ENCODE measurements at places on chromosomes 2 and 18. TPM values are rescaled to one million over a fixed set of nuclear protein-coding genes. Genes with fewer than 3 reads are reported as not detected.

- DNase-seq: no peak
These were observed 173.5 kb upstream of the AGAP1 start for GRCh38 chr2:235320326-235320725.

GRCh38 chr18:66393463-66393862, 210.4 kb downstream of the CDH19 start:
- no peak for DNase-seq

- DNase-seq: no peak
These were observed 284.4 kb upstream of the PARD3B start for GRCh38 chr2:204260901-204261300.

- no peak for DNase-seq
These were observed 205.5 kb upstream of the SESTD1 start for GRCh38 chr2:179470089-179470488.

DNA sequence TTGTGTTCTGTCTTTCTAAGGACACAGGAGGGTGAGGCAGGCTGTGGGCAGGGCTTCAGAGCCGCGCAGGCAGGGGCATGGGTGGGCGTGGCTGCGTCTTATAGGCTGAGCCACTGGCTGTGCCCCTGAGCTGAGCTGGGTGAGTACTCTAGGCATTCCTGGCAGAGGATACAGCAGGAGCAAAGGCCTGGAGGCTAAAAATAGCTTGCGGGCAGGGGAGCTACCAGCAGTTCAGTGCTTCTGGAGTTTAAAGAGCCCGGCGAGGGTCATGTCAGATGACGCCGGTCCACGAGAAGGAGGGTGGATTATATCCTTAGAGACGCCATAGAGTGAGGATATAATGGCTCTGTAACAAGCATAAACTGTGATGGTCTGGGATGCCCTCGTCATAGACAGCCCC, 31.5 kb upstream of the PDIA6 start:
- DNase-seq: peak; percentile 75

DNA sequence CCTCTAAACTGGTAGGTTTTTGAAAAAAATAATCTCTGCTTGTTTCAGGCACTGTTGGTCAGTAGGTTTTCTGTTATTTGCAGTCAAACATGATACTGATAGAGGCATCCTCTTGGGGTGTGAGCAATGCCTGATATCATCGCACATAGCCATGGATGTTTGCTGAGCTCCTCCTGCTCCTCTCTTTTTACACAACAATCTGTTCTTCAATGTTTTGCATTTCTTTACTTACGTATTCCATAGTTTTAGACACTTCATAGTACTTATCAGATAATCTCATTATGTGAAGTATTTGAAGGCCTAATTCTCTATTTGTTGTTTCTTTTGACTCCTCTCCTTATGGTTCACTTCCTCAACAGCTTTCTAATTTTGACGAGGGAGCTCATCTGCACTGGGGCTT, 23.0 kb upstream of the HS6ST1 start:
- no peak for DNase-seq

GRCh38 chr2:834233-834632, 116.4 kb upstream of the SNTG2 start:
- DNase-seq: no peak

- peak; percentile 56 for DNase-seq
These were observed 70.9 kb upstream of the LYPD6B start for GRCh38 chr2:148967578-148967977.

- DNase-seq: peak; percentile 41
These were observed 3.2 kb downstream of the CFLAR start for GRCh38 chr2:201118961-201119854.

GRCh38 chr2:104766683-104767082, 87.2 kb upstream of the POU3F3 start:
- DNase-seq: no peak

GRCh38 chr2:127663566-127664064, 11.7 kb downstream of the LIMS2 start:
- no peak for DNase-seq

DNA sequence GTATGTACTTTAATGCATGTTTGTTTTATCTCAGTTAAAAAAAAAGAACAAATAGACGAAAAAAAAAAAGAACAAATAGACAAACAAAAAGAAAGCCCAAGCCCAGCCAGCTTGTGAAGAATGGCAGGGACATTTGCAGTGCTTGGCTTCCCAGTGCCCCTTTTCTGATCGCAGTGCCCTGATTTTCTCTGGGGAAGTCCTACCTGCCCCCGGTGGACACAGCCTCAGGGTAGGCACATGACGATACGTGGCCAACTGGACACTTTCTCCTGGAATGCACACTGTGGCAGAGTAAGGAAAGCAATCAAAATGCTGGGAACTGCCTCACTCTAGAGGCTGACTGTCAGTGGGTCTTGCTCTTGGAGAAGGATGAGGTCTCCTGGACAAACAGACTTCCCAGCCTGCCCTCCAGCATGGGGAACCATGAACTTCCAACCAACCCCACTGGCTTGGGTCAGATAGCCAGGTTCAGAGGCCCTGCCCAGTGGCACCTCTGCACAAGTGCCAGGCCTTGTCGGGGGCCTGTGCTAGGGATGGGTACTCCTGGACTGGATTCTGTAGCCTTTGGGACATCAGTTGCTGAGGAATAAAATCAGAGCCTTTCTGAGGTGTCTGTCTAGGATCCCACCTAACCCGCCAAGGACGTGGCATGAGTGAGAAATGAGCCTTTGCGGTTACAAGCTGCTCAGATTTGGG, 76.7 kb downstream of the INHBB start:
- no peak for DNase-seq

DNA sequence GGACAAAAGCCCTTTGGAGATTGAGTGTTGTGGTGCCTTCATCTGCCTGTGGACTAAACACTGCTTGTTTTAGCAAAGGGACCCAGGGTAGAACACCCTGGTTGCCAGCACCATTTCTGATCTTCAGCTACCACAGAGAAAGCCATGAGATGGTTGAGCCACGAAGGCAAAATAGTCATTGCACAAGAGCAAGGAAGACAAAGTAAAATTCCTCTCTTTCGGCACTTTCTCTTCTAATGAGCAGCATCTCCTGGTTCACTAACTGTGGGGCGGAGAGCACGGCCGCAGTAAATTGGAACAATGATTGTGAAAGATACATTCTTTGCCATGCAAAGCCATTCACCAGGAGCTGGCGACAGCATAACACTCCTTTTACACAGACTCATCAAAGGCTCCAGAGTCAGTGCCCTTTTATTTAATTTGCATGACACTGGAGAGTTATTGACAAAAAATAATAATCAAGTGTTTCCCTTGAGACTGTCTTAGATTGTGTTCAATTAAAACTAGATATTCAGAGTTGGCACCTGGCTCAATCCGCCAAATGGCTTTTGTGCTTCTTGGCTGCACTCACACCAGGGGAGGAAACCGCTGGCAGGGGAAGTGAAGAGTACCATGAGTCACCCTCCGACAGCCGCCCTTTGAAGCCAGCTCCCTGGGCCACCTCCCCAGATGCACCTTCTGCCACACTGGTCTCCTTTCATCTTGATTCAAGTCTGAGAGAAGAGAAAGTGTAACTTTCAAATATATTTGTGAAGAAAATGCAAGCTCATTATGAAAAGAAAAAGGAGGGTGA, 100.5 kb upstream of the MEIS1 start:
- DNase-seq: no peak

- DNase-seq: no peak
These were observed 122.8 kb upstream of the COL5A2 start for GRCh38 chr2:189302274-189302948.

DNA sequence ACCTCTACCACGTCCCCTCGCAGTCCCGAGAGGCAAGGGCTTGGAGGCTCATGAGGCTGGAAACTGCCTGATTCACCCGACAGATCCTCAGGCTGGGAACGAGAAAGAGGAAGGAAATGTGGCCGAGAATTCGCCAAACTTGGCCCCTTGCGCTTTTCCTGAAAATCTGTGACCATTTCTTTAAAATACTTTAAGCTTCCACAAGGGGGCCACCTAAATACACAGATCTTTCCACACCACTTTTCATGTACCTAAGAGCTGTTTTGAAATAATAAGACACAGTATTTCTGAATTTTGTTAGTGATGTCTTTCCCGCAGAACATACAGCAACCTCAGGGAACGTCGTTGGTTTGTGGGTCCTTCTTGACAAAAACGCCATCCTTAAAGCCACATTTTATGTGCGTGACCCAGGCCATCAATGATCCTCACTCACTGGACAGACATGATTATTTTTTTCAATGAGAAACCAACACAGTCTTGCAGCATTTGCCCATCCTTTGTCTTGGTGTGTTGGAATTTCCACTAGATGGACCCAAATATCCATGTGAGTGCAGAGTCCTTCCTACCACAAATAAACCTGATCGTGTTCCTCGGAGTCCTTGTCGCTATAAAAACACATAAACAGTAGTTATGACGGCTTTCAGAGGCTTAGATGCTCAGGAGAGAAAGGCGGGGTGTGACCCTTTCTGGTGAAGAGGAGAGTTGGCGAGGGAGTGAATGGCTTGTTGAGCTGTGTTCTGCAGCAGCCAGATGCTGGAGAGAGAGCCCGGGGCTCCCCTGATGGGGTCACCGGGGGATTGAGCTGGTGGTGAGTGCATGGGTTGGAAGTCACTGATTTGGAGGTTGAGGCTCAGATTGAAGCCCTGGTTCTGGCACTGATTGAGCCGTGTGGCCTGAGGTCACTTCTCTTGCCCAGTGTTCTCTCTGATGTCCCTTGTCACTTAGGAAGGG, 25.0 kb downstream of the DCDC2C start:
- peak; percentile 91 for DNase-seq

GRCh38 chr2:125596612-125597011, 1059.3 kb upstream of the GYPC start:
- peak; percentile 12 for DNase-seq

- no peak for DNase-seq
These were observed 70.8 kb upstream of the CDC42EP3 start for GRCh38 chr2:37742286-37742685.

DNA sequence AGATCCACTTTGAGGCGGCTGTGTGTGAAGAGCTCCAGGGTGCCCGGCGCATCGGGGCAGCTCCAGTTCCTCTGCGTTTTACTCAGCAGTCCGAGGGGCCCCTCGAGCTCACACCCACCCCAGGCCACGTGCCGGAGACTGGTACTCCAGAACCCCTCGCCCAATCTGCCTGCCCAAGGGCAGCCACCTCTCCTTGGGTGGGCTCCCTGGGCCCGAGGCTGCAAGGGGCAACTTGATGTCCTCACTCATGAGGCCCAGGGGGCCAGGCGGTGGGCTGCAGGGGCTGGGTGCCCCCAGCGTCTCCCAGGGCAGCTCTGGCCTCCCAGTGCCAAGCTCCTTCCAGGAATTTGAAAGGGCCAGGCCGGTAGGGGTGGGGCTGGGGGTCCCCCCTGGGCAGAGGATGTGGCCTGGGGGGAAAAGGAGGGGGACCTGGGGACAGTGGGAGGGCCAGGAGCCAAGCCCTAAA, 16.7 kb downstream of the RAMP1 start:
- no peak for DNase-seq

DNA sequence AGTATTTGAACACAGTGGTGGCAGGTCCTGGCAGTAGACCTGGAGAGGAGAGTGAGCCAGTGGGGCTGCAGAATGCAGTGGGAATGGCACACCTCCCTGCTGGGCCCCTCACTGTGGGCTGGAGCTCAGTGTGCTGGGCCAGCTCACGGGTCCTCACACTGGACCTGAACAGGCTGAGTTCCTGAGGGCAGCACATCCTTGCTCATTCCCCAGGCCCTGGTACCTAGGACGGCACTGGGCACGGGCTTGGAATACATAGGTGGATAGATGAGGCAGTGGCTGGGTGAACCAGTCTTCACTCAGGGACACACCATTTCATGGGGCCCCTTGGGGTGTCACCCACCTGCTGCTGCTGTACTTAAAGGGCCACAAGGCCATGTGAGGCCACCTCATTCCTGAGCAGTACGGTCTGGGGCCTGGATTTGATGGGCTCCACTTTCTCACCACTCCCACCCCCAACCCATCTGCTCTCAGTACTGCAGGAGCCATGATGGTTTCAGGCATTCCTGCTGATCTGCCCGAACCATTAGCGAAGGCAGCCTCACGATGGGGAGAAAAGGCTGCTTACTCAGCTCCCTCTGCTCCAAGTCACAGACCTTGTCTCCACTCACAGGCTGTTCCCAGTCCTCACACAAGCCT, 4.2 kb downstream of the TMEM177 start:
- no peak for DNase-seq

DNA sequence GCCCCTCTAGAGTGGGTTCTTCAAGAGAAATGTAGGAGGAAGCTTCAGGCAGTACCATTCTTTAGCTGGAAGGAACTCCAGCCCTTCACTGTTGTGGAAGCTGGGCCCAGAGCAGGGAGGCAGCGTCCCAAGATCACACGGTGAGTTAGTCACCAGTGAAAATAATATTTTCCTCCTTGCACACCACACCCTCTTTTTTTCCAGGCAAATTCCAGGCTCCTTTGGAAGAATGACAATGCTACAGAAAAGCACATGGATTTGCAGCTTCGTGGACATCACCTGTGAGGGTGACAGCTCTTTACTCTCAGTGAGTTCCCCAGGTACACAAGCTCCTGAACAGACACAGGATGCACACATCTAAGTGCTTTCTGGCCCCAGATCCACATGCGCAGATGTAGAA, 157.1 kb downstream of the COL6A3 start:
- peak; percentile 91 for DNase-seq

DNA sequence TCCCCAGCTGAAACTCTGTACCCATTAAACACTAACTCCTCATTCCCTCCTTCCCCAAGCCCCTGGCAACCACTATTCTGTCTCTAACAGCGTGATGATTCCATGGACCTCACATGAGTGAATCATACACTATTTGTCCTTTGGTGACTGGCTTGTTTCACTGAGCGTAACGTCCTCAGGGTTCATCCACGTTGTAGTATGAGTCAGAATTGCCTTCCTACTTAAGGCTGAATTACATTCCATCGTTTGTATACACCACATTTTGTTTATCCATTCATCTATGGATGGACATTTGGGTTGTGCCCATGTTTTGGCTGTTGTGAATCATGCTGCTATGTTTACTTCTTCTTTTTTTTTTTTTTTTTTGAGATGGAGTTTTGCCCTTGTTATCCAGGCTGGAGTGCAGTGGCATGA, 19.6 kb upstream of the CABLES1 start:
- DNase-seq: no peak

GRCh38 chr2:191351298-191351697, 106.1 kb downstream of the MYO1B start:
- DNase-seq: no peak

- no peak for DNase-seq
These were observed 21.9 kb downstream of the SLC25A52 start for GRCh38 chr18:31738460-31739407.

GRCh38 chr2:3005859-3006501, 371.6 kb downstream of the EIPR1 start:
- no peak for DNase-seq

The GALR1 gene
- 0.05 TPM for polyA plus RNA-seq

The DSG4 gene
- not detected for polyA plus RNA-seq

The ZNF521 gene
- polyA plus RNA-seq: 48.7 TPM

The ACSL3 gene
- 54.1 TPM for polyA plus RNA-seq

The NT5C1B gene
- 0.11 TPM for polyA plus RNA-seq

The CIDEA gene
- not detected for polyA plus RNA-seq

The RFTN2 gene
- 18.7 TPM for polyA plus RNA-seq

The PDK1 gene
- 20.0 TPM for polyA plus RNA-seq

The KCNS3 gene
- 6.9 TPM for polyA plus RNA-seq

The SLC38A11 gene
- polyA plus RNA-seq: 0.68 TPM

The THSD7B gene
- 0.28 TPM for polyA plus RNA-seq

The AQP12B gene
- 0.67 TPM for polyA plus RNA-seq

The GAL3ST2 gene
- not detected for polyA plus RNA-seq

The B3GNT2 gene
- polyA plus RNA-seq: 11.2 TPM

The ZSWIM2 gene
- polyA plus RNA-seq: not detected

The ANKRD36 gene
- 10.2 TPM for polyA plus RNA-seq

The DLX1 gene
- polyA plus RNA-seq: 0.50 TPM
